ENCODE measurements at places on chromosomes 2 and 18. TPM values are rescaled to one million over a fixed set of nuclear protein-coding genes. Genes with fewer than 3 reads are reported as not detected.

Gene PROM2
- 0.66 TPM for total RNA-seq

Gene NEB
- 1,157 TPM for total RNA-seq

Gene CFAP53
- 0.18 TPM for total RNA-seq

Gene SERPINB10
- 0.04 TPM for total RNA-seq

GRCh38 chr18:50819027-50819727 lies 639 bp downstream of the MRO start:
- peak; percentile 15 for DNase-seq

DNA sequence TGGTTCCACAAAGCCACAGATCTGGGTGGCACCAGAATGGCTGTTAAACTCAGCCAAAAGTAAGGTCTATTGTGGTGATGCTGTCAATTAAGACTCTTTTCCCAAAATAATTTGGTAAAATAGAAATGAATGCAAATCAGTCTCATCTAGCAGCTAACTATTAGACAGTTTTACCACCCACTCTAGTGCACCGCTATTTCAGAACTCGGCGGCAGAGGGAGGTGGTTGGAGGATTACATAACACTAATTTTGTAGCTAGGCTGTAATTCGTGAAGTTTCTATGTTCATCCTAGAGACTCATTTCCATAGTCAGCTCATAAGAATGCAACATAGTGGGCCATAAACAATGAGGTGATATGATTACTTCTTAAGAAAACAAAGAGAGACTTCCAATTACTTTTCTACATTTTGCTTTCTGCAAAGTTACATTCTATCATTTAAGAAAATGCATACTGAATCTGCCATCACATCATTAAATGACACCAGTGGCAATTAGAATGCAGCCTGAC lies 413.8 kb downstream of the FBXO15 start:
- no peak for DNase-seq

- peak; percentile 74 for DNase-seq
Observed at GRCh38 chr18:55407774-55408535, 180.0 kb downstream of the TCF4 start.

- no peak for DNase-seq
Observed at GRCh38 chr18:60826346-60826745, 453.8 kb upstream of the MC4R start.

DNA sequence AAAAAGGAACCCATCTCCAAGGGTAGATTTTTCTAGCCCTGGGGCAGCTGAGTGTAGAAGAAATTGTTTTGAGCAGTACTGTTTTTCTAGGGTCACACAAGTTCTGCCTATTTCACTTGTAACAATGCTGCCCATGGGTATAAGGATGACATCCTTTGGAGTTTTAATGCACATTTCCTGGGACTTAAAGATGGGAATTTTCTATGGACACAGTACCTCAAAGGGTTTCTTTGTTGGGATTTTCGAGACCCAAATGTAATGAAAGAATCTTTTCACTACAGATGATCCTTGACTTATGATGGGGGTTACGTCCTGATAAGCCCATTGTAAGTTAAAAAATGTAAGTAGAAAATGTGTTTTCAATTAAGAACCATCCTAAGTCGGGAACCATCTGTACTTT lies 31.8 kb downstream of the CDC42EP3 start:
- DNase-seq = no peak

- DNase-seq = peak; percentile 99
Observed at GRCh38 chr2:219912491-219912921, 285.1 kb downstream of the SLC4A3 start.

DNA sequence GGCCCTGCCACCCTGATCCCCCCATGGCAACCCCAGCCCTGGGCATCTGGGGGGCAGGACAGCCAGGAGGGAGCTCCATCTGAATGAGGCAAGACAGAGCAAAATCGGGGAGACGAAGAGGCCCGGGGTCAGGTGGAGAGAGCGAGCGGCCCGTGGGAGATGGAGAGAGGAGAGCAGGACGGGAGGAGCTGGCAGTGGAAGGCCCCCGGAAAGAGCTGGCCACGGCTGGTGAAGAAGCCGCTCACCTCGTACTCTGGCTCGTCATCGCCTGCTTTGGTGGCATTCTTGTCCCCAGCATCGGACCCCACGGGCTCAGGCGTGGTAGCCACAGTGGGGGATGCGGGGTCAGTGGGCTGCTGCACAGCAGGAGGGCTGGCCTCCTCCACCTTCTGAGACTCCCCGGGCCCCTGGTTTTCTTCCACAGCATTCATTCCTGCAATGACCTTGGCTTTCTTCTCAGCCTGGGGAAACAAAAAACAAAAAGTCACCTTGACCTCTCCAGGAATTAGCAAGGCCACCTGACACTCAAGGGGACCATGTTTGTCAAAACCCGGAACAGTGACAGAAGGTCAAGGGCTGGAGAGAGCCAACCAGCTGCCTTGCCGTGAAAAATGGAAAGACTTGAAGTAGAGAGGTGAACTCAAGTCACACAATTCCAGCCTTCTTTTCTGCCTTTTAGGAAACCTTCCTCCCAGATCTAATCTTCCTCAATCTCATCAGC lies 79.6 kb upstream of the POMC start:
- DNase-seq = no peak

DNA sequence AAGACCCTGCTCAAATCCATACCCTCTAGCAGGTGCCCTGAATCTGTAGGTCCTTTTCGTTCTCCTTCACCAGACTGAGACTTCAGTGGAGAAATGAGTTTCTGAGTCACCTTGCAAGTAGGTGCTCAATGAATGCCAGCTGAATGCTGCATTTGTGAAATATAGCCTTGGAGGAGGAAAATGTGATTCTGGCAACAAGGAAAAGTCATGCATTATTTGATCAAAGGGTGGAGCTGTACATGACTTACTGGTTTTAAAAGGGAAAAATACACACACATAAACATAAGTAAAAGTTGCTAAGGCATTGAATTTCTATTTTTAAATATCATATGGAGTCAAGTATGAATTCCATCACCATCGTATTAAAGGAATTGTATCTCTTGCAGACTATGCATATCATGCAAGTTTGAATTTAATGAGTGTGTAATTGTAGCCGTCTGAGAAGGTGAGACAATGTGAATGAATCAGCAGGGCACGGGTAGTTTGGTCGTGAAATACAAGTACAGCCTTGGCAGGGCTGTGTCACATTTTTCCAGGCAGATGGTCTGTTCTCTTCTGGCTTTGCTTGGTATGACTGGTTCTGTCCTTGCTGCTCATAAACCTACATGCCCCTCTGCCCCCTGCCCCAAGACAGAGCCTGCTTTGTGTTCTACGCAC lies 160.8 kb downstream of the COL6A3 start:
- DNase-seq = no peak

- no peak for DNase-seq
Observed at GRCh38 chr2:163252199-163252598, 413.6 kb upstream of the KCNH7 start.

DNA sequence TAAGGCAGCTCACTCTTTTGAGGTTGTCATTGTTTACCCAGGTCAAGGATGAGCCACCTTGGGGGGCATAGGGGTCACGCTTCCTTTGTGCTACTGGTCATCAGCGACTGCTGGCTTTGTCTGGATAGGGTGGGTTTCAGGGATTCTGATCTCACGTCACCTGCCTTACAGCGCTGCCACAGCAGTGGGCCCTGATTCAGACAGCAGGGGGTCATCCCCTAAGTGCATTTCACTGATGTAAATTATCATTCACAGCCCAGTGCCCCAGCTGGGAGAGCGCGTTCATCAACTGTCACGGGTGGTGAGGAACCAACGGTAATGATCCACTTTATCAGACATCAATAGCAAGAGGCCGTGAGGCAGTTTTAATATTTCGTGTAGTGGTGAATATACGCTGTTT lies 291.2 kb downstream of the NEDD4L start:
- DNase-seq = no peak

DNA sequence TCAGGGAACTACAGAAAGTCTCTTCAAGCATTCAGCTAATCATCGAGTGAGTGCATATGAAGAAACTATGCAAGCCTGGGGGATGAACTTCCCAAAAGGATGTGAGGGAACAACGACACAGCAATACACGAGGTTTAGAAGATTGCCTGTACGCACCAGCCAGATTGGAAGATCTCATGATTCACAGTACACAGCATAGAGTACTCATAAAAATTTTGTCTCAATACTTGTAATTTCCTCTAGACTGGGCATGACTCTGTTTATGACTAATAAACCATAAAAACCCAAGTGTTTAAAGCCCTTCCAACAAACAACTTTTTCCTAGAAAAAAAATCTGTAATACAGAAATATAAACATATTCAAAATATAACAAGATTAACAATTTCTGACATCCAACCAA lies 279.7 kb downstream of the KCNJ3 start:
- DNase-seq = no peak

GRCh38 chr2:186099826-186100225 lies 361.2 kb downstream of the FSIP2 start:
- DNase-seq = peak; percentile 74

- no peak for DNase-seq
Observed at GRCh38 chr2:5539282-5540165, 152.7 kb upstream of the SOX11 start.

DNA sequence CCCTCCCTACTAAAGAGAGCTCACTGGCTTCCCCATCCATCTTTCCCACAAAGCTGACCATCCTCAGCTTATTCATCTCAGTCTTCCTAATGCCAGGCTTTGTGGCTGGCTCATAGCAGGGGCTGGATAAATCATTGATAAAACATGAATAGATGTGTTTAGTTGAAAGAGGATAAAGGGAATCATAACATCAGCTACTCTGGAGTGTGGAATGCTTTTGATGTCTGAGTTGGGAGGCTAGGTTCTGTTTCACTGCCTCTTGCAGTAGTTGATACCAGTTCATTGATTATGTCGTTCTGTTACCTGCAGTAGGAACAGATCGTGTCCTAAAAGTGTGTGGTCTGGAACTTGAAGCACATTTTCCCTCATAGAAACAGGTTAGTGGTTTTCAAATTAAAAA lies 66.3 kb upstream of the HK2 start:
- no peak for DNase-seq

DNA sequence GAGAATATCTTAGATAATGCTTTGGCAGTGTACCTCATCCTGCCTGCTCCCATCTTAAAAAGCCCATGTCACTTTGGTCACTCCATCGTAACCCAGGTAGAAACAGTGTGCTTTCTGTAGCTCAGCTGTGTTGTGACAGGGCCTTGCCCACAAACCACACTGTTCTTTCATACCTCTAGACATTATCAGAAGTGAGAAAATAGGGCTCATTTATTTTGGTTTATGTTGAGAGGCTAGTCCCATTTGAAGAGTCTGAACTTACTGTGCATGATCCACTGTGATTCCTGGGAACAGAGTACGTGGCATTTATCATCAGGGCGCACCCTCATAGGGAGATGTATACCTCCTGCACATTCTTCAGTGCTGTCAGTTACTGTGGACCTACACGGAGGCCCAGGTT lies 69.7 kb downstream of the FEZ2 start:
- no peak for DNase-seq

GRCh38 chr2:156486614-156487013 lies 50.4 kb downstream of the GPD2 start:
- DNase-seq = no peak
